Pulmonary artery endothelial cell (primary cell): ENCODE measurements at places on chromosomes 12 and 14. TPM values are rescaled to one million over a fixed set of nuclear protein-coding genes. Genes with fewer than 3 reads are reported as not detected.

- DNase-seq = no peak
Observed at GRCh38 chr14:72634691-72635616, 258.9 kb downstream of the DPF3 start.

DNA sequence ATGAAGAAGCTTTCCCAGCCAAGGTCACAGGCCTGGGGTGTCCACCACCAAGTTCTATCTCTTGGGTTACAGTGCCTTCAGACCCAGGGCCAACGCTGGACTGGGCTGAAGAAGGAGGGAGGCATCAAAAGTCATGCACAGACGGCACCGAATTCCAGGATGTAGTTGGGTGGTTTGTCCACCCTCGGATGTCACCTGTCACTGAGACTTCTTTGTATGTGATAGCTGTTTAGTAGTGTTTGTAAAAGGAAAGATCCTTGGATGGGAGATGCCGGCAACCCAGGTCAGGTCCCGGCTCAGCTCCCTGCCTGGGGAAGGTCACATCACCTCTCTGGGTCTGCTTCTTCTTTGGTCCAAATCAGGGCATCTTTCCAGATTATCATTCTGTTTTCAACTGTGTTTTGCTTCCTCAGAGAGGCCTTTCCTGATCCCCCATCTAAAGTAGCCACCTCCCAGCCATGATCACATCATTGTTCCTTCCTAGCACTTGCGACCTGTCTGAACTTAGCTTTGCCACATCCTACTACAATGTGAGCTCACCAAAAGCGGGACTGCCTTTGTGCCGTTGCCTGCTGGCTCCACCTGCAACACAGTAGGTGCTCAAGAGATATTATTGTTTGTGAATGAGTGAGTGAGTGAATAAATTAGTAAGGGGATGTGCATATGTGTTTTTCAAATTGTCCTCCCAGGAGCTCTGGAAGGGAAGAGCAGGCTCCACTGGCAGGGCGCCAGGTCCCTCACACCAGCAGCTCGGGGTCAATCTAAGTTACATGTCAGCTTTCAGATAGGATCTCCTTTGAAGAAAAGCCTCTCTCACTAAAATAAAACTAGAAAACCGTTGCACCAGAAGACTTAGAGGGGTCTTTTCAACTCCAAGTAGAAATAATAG lies 2.1 kb downstream of the TSPAN11 start:
- DNase-seq = no peak

DNA sequence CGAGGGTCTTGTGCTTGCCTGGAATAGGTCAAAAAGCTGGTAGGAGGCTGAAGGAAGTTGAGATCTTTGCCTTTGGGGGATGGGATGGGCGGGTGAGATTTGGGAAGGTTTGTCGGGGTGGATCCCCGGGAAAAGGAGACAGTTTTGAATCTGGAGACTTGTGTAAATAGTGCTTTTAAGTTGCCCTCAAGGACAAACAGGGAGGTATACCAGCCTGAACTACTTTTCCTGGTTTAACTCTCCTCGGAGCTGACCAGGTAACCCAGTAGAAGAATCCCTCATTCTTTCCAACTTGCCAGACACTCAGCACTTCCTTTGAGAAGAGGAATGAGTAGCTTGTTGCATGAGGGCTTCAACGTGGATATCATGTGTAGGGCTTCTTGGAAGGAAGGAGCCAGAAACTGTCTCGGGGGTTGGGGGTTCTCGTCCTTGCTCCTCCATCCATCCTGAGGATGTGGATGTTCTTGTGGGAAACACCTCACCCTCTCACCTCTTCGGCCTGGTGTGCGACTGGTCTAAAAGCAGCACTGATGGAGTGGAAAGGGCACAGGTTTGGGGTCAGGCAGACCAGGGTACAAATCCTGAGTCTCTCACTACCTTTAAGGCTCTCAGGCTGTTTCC lies 1.9 kb downstream of the TEAD4 start:
- no peak for DNase-seq

DNA sequence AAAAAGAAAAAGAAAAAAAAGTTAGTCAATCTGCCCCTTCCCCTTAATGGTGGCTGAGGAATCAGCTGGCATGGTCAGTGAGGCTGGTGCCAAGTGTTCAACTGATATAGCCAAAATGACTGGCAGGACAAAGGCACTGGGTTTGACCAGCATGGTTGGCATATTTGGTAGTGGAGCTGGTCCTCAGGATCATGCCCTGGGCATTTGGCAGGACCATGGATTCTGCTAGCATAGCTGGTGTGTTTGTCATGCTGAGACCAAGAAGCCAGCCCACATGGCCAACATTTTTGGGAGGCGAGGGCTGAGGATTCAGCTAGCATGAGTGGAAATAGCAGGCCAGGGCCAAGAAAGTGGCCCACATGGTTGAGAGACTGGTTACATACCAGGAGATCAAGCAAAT lies 136.5 kb downstream of the FBXL14 start:
- DNase-seq = no peak

GRCh38 chr12:121009741-121010140 lies 6.5 kb downstream of the C12orf43 start:
- DNase-seq = no peak

DNA sequence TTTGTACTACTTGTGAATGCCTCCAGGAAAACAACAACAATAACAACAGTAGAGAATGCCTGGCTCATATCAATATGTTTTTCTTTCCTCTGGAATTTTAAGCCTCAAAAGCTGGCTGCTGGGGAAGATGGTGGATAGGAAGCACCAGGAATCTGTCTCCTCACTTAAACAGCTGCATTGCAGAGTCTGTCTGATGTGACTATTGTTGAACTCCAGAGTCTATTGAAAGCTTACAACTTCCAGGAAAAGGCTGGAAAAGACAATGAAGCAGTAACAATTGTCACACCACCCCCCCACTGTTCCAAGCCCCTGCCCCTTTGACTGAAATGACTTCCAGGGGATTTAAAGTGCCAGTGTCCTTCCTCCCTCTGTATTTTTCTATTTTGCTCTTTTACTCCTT lies 309.7 kb downstream of the BMP4 start:
- no peak for DNase-seq

DNA sequence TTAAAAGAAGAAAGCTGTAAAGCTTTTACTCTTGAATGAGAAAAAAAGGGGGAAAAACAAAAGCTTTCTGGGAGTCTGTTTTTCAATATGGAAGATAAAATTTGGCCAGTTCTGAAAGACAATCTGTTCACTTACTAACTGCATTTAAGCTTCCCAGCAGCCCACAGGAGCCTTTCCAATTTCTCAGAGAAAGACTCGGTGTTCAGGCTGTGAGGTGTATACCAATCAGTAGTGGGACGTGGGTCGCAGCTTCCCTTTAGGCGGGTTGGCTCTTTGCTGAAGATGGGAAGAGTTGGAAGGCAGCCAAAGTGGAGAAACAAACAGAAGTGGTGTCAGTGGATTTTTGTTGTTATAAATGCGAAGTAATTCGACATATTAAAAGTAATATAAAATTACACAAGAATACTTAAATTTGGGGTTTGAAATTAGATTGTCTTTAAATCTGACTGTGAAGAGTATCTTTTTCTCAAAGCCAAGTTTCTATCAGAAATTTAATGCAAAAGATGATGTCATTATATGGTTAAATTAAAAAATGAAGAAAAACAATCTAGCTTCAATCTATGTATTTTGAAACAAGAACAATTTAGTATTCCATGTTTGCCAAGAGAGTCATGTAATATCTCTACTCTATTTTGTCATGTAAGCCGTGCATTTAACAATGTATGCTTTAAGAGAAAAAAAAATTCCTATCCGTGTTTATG lies 590.2 kb upstream of the ATXN7L3B start:
- DNase-seq = no peak

- DNase-seq = no peak
Observed at GRCh38 chr14:47596232-47596631, 79.2 kb downstream of the MDGA2 start.

DNA sequence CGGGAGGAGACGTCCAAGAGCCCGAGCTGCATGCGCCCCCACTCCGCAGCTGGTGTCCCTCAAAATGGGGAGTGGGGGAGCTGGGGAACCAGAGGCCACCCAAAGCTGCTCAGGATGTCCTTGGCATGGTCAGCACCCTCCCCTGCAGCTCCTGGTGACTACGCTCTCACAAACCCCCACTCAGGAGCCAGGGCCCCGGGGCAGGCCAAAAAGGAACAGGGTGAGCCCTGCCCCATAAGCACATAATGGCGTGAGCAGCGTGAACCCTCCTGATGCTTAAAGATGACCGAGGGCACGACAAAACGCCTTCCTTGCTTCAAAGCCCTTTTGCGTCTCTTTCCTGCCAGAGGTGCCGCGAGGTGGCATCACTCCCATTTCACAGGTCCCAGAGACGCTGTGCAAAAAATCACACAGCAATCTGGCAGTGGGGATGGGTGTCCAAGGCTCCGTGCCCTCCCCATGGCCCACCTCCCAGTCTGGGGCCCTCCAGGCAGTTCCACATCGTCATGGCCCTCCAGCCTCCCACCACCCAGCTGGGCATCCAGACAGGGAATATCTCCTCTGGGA lies 13.5 kb downstream of the NCOR2 start:
- DNase-seq = no peak

DNA sequence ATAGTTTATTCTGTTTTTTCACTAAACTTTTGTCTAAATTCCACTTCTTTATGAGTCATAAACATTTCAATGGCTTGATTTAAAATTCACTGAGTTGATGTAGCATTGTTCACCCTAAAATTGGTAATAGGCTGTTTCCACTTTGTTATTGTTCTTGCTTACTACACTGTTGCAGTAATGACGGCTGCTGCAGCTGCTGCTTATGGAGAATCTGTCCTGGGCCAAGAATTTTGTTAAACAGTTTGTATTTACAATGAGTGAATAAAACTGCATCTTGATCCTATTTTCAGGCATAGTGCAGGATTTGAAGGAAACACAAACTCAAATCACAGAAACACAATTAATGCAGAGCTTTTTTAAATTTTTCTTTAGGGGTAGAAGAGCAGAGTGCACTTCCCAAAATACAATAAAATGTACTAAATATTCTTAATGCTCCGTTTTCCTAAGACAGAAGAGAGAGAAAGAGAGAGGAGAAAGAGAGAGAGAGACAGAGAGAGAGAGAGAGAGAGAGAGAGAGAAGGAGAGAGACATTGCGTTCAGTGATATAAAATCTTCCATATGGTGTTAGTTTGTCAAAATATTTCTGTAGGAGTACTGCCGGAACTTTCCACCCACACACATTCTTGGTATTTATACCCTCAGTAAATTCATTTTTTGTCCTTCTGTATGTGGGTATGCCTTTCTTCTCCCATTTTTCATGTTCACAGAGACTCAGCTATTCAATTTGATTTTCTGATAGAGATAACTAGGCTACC lies 266.4 kb downstream of the LRFN5 start:
- DNase-seq = no peak

- no peak for DNase-seq
Observed at GRCh38 chr14:95522556-95522955, 6.1 kb upstream of the SYNE3 start.

The CLEC4C gene
- not detected in 2 replicates for total RNA-seq

The DPPA3 gene
- total RNA-seq = not detected in 2 replicates

The ANKRD33 gene
- 0.07 and 0.20 TPM in 2 replicates for total RNA-seq

The AKAP3 gene
- 0.79 and 2.2 TPM in 2 replicates for total RNA-seq
